Stimulated activated CD8-positive, alpha-beta memory T cell treated with anti-CD3 and anti-CD28 coated beads, Interleukin-15, amount 100 ng/mL, for 24 hours (primary cell): ENCODE measurements at places on chromosomes 1 and 21.

- DNase-seq = no peak
Measured at GRCh38 chr1:210490781-210491180, 162.1 kb downstream of the HHAT start.

DNA sequence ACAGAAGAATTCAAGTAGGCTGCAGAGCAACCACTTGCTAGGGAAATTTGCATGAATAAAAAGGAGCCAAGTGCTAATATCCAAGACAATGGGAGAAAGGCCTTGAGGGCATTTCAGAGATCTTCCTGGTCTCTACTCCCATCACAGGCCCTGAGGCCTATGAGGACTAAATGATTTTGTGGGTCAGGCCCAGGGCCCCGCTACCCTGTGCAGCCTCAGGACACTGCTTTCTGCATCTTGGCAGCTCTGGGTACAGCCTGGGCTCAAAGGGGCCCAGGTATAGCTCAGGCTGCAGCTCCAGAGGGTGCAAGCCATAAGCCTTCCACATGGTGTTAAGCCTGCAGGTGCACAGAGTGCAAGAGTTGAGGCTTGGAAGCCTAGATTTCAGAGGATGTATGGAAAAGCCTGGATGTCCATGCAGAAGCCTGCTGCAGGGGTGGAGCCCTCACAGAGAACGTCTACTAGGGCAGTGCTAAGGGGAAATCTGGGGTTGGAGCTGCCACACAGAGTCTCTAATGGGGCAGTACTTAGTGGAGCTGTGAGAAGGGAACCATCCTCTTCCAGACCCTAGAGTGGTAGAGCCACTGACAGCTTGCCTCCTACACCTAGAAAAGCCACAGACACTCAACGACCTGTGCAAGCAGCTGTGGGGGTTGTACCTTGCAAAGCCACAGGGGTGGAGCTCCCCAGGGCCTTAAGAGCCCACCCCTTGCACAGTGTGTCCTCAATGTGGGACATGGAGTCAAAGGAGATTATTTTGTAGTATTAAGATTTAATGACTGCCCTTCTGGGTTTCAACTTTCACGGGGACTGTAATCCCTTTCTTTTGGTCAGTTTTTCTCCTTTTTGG, 13.7 kb upstream of the ACTRT2 start:
- no peak for DNase-seq

DNA sequence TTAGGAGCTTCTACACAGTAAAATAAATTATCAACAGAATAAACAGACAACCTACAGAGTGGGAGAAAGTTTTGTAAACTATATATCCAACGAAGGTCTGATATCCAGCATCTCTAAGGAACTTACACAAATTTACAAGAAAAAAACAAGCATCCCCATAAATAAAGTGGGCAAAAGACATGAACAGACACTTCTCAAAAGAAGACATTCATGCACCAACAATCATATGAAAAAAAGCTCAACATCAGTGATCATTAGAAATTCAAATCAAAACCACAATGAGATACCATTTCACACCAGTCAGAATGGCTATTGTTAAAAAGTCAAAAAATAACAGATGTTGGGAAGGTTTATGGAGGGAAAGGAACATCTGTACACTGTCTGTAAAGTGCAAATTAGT, 526.4 kb upstream of the CAMK1G start:
- no peak for DNase-seq

DNA sequence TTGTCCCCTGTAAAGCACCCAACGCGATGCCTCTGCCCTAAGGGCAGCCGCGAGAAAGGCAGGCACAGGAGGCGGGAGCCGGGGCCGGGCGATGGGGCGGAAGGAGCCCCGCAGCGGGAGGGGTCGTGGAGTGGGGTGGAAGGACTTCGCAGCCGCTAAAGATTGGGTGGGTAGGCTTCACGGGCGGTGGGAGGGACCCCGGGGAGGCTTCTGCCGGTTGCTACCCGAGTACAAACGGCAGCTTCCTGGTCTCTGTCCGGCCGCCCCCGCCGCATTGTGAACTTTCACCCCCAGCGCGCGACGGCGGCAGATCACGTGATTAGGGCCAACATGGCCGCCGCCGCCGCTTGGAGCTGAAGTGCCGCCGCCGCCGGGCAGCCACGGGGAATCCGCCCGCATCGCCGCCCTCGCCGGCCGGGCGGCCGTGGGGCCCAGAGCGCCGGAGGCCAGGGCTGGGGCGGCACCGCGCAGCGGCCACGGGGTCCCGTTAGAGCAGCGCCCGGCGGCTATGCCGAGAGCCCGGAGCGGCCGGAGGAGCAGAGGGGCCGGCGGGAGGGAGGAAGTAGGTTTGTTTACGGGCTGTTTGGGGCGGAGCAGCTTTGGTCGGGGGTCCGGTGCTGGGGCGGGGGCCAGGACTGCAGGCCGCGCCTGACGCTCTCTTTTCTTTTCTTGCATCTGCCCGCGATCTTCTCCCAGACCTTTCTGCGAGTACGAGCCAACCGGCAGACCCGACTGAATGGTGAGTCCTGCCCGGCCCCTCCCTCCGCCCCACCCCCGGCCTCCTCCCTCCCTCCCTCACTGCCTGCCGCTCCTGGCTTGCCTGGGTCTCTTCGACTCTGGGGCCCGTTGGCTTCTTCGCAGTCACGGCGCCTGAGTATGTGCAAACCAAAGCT, 42.4 kb downstream of the TMEM53 start:
- peak; percentile 77 for DNase-seq

DNA sequence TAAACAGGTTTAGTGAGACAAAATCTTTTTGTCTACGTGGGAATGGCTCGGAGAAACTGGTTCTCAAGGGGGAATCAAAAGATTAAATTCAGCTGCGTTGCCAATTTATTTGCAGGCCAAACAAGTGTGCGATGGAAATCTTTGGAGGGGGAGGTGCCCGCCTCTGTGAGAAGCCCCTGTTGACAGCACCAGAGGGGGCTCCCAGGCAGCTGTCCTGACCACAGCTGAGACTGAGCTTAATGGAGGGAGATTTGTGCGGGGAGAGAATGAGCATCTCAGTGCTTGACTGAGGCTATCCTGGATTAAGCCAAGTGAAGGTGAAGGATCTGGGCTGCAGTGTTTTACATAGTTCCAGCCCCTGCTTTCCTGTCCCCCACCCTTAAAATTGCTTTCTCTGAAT, 169.7 kb downstream of the ATG4C start:
- no peak for DNase-seq

GRCh38 chr1:215932558-215932957, 365.5 kb downstream of the KCTD3 start:
- DNase-seq = no peak

DNA sequence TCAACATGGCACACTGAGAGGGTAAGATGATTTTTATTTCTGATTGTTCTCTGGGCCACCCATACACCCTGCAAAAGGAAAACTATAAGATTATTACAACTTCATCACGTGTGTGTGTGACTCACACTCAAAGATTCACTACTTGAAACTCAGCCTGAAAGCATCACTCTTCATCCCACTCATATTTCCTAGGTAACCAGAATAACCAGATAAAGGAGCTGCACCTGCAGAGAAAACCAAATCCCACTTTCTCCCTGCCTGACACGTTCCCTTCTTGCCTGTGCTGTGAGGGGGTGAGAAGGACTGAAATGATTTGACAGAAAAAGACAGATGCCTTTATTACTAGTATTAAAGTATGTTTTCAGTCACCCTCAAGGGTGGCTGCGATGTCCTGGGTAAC, 131.6 kb downstream of the TGFBR3 start:
- DNase-seq = no peak

DNA sequence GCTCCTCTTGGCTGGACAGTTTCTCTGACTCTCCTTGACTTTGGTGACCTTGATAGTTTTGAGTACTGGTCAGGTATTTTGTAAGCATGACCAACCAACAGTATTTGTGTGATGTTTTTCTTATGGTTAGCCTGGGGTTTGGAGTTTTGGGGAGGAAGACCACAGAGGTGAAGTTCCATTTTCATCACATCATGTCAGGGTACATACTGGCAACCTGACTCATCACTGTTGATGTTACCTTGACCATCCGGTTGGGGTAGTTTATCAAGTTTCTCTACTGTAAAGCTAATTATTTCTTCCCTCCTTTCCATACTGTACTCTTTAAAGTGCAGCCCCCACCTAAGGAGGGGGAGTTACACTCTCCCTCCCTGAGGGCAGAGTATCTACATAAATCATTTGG, 13.4 kb downstream of the OSCP1 start:
- DNase-seq = no peak

DNA sequence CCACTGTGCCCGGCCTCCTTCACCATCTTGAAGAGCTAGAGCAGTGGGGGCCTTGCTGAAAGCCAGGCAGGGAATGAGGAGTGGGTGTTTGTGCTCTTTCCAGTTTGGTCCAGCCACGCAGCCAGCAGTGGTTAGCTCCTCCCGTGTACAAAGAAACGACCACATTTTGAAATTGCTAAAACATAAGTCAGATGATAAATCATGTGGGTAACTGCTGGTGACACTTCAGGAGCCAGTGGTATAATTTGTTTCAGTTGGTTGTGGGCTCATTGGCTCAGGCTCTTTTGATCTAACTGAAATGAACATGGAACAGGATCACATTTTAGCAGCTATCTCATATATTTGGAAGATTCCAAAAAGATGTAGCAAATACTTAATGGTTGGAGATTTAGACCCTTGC, 87.6 kb downstream of the MTR start:
- no peak for DNase-seq

- no peak for DNase-seq
Measured at GRCh38 chr1:70978623-70979022, 69.0 kb downstream of the PTGER3 start.

GRCh38 chr21:34289856-34290255, 74.0 kb upstream of the KCNE2 start:
- DNase-seq = no peak

- no peak for DNase-seq
Measured at GRCh38 chr21:42118901-42119300, 47.8 kb downstream of the UMODL1 start.

DNA sequence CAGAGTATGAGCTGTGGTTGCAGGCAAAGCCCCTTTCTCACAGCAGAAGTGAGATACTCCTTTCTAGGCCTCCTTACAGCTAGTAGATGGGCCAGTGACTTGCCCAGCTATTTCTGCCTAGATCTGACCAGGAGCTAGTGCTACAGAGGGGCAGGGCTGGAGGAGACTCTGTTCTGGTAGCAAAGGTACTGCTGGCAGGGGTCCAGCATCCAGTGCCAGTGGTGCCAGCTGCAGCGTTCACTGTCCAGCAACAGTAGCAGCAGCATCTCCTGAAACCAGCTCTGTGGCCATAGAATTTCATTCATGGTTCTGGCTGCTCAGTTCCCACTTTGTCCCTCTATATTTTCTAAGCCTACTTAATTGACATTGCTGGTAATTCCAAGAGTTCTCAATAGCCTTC, 62.5 kb upstream of the CNN3 start:
- no peak for DNase-seq

DNA sequence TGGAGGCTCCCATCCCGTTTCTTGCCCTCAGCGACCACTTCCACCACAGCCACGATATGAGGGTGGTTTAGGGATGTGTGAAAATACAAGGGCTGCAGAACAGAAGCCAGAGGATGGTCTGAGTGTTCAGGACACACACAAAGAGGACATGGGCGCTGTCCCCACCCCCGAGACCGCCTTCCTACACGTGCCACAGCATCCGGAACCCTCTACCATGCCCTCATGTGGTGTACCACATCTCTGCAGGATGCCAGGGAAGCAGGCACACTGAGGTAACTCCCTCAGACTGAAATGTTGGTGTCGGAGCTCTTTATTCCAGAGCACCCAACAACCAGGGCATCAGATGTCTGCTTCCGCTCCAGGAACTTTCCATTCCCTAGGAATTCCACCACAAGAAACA, 23.1 kb downstream of the NPHP4 start:
- no peak for DNase-seq

DNA sequence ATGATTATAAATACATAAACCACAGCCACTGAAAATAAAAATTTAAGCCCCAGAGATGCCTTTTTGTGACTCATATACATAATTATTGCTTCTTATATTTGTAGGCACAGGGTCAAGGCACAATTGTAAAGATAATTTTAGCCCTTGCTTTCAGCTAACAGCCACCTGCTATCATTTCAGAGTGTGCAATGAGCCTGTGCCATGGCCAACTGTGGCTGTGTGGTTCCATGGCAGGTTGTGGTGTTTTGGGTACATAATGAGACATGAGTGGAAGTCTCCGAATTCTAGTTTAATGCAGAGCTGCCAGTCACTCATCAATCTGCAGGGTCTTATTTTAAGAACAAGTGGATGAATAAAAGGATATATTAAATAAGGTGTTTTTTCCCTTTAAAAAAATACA, 346.9 kb upstream of the SNX7 start:
- DNase-seq = no peak

- no peak for DNase-seq
Measured at GRCh38 chr1:115969509-115969908, 6.8 kb upstream of the SLC22A15 start.

DNA sequence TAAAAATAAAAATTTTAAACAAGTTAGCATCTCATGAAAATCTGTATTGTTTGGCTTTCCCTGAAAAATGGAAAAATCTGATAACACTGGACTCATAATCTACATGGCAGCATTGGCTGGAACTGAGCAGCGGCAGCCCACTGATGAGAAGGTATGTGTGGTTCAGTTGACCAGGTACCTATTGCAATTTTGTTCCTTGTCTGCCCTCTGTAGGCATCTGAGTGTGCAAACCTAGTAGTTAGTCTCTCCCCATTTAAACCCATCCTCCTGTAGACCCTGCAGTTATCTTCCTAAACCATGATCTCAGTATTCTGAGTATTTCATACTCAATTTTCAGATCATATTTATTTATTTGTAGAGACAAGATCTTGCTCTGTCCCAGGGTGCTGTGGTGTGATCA, 59.4 kb upstream of the SERBP1 start:
- DNase-seq = no peak

GRCh38 chr1:114468710-114469468, 42.1 kb downstream of the TRIM33 start:
- DNase-seq = no peak

DNA sequence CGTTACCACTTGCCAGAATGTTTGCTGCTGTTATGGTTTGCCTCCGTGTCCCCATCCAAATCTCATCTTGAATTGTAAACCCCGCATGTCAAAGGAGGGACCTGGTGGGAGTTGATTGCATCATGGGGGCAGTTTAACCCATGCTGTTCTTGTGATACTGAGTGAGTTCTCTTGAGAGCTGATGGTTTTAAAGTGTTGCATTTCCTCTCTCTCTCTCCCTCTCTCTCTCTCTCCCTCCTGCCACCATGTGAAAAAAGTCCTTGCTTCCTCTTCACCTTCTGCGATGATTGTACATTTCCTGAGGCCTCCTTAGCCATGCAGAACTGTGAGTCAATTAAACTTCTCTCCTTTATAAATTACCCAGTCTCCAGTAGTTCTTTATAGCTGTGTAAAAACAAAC, 44.4 kb downstream of the CFHR5 start:
- no peak for DNase-seq

DNA sequence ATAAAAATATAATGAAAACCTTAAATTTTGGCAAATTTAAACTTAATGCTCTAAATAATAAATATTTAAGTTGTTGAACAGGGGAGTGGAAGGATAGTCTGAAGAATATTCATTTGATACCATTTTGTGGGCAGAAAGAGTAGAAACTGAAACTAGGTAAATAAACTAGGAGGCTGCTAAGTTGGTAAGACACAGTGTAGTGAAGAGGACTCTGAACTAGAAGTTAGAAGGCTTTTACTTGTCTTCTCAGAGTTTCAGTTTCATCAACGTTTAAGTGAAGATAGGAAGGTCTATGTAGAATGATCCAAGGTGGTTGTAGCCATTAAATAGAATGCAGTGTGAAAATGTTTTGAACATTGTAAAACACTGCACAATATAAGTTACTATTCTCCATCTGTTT, 516.9 kb downstream of the AMY1C start:
- no peak for DNase-seq

- DNase-seq = no peak
Measured at GRCh38 chr1:118989006-118989815, 1.1 kb upstream of the TBX15 start.

- DNase-seq = no peak
Measured at GRCh38 chr1:47992720-47993415, 4.3 kb downstream of the TRABD2B start.
